M059J (cell line): ENCODE measurements at places on chromosomes 12 and 14. TPM values are rescaled to one million over a fixed set of nuclear protein-coding genes. Genes with fewer than 3 reads are reported as not detected.
A peak's percentile ranks its signal among the peaks of the same experiment; 100 is the strongest.

The POTEG gene
- total RNA-seq, result not detected in 2 replicates

The RAB15 gene
- 3.8 and 6.3 TPM in 2 replicates for total RNA-seq

The SLC41A2 gene
- total RNA-seq, result 19.0 and 21.3 TPM in 2 replicates

- DNase-seq, result no peak
Observed at GRCh38 chr14:96514694-96515093, 12.5 kb downstream of the PAPOLA start.

GRCh38 chr14:58133739-58134138, 18.3 kb downstream of the ARMH4 start:
- DNase-seq, result peak; percentile 51

DNA sequence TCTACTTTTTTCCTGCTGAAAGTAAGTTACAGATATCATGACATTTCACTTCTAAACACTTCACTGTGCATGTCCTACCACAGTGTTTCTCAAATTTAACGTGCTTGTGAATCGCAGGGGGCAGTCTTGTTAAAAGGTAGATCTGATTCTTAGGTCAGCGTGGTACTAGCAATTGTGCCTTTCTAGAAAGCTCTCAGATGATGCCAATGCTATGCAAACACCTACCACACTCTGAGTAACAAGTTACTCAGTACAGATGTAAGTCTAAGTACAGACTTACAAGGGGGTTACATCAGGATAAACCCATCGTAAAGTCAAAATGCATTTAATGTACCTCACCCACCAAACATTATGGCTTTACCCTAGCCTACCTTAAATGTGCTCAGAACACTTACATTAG, 22.4 kb downstream of the TM7SF3 start:
- no peak for DNase-seq

GRCh38 chr12:106131676-106132075, 7.1 kb downstream of the NUAK1 start:
- no peak for DNase-seq
